ENCODE measurements at places on chromosomes 13 and 19.

DNA sequence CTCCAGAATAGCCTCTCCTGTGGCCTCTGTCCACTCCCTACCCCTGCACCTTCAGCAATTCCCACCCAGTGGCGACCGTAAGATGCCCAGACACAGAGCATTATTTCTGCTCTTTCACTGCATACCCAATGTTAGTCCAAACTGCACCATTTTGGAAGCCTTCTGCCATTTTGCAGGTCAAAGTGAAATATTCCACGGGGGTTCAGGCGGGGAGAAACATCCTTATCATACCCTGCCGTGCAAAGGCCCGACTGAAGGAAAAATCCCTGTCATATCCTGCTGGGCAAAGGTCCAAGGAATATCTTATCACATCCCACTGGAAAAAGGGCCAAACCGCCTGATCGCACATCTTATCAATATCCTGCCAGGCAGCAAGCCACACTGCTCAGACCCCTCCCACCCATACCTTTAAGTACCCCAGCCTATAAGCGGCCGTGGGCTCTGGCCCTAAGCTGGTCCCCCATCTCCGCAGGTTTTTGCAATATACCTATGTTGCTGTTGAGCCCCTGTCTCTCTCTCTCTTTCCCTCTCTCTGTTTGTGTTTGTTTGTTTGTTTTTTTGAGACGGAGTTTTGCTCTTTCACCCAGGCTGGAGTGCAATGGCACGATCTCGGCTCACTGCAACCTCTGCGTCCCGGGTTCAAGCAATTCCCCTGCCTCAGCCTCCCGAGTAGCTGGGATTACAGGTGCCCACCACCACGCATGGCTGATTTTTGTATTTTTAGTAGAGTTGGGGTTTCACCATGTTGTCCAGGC is 18.2 kb downstream of the CLEC11A start:
- no peak for DNase-seq

- no peak for DNase-seq
Observed at GRCh38 chr19:35297515-35297848, 5.5 kb downstream of the MAG start.

DNA sequence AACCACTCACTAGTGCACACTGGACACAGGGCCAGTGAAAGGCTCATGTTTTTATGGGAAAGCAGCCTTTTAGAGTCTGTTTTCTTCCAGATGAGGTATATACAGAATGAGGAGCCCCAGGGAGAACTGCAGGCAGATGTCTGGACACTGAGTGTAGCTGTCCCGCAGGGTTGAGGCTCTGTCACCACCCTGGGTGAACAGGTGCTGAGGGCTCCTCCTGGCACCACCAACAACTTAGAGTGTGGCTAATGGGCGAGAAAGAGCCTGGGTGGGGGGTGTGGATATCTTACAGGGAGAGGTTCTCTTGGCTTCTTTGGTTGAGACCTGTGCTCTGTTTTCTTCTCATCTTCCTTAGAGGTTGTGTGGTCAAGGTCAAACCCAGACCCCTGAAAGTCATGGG is 202.1 kb upstream of the GPR12 start:
- no peak for DNase-seq

- DNase-seq: peak; percentile 54
Observed at GRCh38 chr13:97434397-97435201, 630 bp downstream of the RAP2A start.

- no peak for DNase-seq
Observed at GRCh38 chr13:30791354-30792001, 56.1 kb downstream of the ALOX5AP start.

GRCh38 chr19:2426611-2427428 is 566 bp downstream of the TIMM13 start:
- peak; percentile 50 for DNase-seq

- DNase-seq: peak; percentile 40
Observed at GRCh38 chr13:36857253-36857652, 38.2 kb downstream of the RFXAP start.

GRCh38 chr19:13797870-13798269 is 2.6 kb downstream of the ZSWIM4 start:
- no peak for DNase-seq

DNA sequence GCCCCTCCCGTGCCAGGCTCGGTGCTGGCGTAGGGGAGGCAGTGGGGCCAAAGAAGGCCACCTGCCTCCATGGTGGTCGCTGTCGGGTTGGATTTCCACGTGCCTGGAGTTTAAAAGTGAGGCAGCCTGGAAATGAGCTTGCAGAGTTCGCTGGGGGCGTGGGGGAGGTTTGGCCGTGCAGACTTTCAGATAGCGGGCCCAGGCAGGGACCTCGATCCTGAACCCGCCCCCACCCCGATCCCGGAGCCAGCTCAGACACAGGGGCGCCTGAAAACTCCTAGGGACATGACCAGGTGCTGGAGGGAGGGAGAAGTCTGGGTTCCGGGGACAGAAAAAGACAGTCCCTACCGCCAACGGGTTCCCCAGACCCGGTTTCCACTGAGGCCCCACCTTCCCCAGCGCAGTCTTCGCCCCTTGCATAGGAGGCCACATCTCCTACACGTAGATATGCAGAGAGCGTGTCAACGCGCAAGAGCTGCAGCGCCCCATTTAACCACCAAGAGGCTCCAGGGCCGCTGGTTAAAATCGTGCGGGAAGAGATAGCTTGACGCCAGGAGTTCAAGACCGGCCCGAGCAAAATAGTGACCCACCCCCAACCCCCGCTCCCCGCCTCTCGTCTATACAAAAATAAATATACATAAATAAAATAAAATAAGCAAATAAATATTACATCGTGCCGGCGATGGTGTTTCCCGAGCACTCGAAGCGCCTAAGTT is 8.5 kb downstream of the CCDC8 start:
- DNase-seq: no peak

GRCh38 chr13:23678795-23679194 is 108.6 kb downstream of the TNFRSF19 start:
- DNase-seq: no peak

- no peak for DNase-seq
Observed at GRCh38 chr13:110276553-110276950, 30.4 kb downstream of the COL4A1 start.

- DNase-seq: no peak
Observed at GRCh38 chr13:68895696-68896095, 1211.9 kb upstream of the ATXN8OS start.

DNA sequence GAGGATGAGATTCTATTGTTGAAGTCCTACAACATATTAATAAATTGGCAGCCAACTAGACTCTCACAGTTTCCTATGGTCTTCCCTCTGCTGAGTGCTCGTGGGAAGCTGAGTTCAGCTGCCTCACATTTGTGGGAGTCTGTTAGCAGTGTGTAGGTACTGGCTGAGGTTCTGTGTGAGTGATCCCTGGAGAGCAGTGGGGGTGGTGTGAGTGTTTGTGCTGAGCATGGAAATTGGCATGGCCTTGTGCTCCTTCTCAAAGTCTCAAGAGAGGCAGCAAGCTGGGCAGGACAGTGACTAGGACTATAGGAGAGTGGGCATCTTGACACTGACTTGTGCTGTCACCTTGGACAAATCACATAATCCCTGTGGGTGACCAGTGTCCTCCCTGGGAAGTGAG is 298.3 kb downstream of the MTUS2 start:
- DNase-seq: no peak

DNA sequence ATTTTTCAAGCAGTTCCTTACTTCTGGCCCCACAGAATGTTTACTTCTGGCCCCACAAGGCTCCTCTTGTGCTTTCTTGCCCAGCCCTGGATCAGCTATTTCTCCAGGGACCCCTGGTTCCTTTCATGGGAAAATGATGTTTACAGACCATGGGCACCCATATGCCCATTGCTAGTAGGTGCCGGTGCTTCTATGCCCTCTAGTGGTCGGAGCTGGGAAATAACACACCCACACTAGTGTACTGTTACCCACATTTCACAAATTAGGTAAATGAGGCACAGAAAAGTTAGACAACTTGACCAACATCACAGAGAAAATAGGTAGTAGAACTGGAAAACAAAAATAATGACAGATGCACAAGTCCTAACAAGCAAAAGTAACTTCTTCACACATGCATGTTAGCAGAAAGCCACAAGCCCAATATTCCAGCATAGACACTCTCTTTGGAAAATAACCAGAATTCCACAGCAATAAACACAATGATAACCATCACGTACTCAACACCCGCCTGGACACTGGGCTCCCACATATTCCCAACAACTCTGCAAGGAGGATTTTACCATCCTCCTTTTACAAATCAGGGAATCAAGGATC is 1.3 kb upstream of the CEACAM6 start:
- peak; percentile 50 for DNase-seq

GRCh38 chr13:36870050-36870692 is 49.9 kb downstream of the SMAD9 start:
- no peak for DNase-seq

- DNase-seq: no peak
Observed at GRCh38 chr13:46171217-46171616, 10.8 kb downstream of the LCP1 start.

DNA sequence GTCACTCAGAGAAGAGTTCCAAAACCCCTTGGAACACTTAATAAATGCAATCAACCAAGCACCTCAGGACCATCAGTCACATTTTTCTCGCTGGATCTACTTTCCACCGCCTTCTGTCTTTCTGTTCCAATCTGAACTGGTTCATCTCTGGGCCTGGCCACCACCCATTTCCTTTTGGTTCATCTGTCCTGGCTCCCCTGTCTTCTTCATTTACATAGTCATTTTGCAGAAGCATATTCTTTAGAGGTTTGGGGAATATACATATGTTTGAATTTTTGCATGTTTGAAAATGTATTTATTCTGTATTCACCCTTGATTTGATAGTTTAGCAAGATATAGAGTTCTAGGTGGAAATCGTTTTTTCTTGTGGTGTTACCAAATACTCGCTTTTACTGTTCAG is 188.2 kb downstream of the MTUS2 start:
- DNase-seq: no peak

Data from hematopoietic multipotent progenitor cell treated with erythropoietin and hydrocortisone succinate and interleukin-3 and kit ligand, for 17 days (in vitro differentiated cells).